ENCODE measurements at places on chromosomes 1 and 21.

- H3K27me3 ChIP-seq: no peaks in the 10 kb centered on the region
- no peak for DNase-seq
- H3K36me3 ChIP-seq: no peaks in the 10 kb centered on the region
- H3K4me1 ChIP-seq: peaks cover 37% of the 10 kb centered on the region
- H3K4me3 ChIP-seq: peak overlapping the region; percentile 46
These were observed 46.5 kb downstream of the RAP1GAP start for GRCh38 chr1:21622466-21623315.

- peaks cover 9% of the 10 kb centered on the region for H3K4me1 ChIP-seq
- H3K27me3 ChIP-seq: no peaks in the 10 kb centered on the region
- H3K36me3 ChIP-seq: no peaks in the 10 kb centered on the region
- peak; percentile 33 for DNase-seq
- H3K27ac ChIP-seq: no peak overlapping the region
These were observed 9.5 kb downstream of the BMP8A start for GRCh38 chr1:39500862-39501389.

DNA sequence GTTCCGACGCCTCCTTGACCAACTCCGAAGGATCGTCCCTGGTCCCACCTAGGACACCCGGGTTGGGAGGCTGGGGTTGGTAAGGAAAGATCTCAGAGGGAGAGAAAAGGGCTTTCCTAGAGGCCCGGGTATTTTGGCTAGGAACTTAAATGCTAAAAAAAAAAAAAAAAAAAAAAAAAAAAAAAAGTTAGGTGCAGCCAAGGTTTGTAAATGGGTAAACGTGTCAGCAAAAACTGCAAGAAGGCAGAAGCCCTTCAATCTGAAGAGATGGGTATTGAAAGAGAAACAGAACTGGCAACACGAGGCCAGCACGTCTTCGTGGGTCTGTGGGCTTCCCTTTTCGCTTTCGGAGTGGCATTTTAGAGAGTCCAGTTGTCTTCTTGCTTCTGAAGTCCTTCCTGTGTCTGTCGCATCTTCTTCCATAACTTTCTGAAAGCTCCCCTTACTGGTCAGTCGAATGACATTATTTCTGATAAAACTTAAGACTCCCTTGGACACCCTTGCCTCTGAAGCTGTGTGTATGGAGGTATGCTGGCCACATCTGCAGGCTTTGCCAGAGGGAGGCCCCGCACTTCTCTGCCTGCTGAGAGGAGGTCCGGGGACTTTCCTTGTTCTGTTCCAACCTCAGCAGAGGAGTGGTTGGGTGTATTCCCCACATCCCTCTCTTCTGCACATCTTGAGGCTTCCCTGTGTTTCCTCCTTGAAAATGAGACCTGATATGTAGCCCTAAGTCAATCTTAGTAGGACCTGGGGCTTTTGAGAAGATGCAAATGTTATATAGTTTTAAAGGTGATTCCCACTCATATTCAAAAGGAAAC lies 745 bp downstream of the RCSD1 start:
- DNase-seq: no peak
- H3K4me1 ChIP-seq: no peaks in the 10 kb centered on the region
- H3K27me3 ChIP-seq: peaks cover 39% of the 10 kb centered on the region
- no peaks in the 10 kb centered on the region for H3K36me3 ChIP-seq

- DNase-seq: no peak
- H3K4me3 ChIP-seq: no peak overlapping the region
- no peaks in the 10 kb centered on the region for H3K36me3 ChIP-seq
- no peak overlapping the region for H3K27ac ChIP-seq
- H3K27me3 ChIP-seq: no peaks in the 10 kb centered on the region
These were observed 64.9 kb downstream of the FHAD1 start for GRCh38 chr1:15311880-15312279.

DNA sequence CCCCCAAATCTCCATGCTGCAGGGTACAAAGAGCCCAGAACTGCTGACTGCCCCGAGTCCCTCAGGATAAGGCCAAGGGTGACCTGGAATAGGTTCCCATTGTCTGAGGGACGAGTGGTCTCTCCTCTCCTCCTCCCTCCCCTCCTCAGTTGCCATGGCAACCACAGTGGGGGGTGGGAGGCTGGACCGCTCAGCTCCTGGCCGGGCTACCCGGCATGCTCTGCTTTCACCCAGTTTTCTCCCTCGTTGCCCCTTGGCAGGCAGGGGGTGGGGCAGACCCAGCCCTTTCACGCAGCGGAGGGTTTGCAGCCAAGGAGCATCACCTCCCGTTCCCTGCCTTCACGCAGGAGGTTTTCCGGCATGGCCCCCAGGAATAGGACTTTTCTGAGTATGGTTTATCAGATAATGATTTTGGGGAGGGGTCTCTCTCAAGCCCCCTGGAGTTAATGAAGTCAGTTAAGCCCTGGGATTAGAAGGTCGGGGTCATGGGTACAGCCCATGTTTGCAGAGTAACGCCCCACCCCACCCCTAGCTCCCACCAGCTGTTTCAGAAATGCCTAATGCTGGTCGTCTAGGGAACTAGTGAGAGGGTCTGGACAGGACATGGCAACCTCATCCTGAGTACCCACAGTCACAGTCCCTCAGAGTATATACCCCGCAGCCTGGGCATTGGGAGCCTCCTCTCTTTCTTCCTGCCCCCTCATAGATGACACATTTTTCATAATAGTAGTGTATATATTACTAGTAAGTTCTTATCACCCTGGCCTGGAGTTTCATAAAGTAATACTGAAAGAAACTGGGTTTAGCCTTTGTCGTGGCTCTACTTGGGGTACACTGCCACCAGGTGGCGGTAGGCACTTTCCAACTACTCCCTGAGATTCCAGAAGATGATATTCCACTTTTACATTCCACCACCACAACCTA lies 20.7 kb downstream of the C1QB start:
- no peak overlapping the region for H3K27ac ChIP-seq
- H3K36me3 ChIP-seq: no peaks in the 10 kb centered on the region
- no peaks in the 10 kb centered on the region for H3K4me1 ChIP-seq
- DNase-seq: no peak

DNA sequence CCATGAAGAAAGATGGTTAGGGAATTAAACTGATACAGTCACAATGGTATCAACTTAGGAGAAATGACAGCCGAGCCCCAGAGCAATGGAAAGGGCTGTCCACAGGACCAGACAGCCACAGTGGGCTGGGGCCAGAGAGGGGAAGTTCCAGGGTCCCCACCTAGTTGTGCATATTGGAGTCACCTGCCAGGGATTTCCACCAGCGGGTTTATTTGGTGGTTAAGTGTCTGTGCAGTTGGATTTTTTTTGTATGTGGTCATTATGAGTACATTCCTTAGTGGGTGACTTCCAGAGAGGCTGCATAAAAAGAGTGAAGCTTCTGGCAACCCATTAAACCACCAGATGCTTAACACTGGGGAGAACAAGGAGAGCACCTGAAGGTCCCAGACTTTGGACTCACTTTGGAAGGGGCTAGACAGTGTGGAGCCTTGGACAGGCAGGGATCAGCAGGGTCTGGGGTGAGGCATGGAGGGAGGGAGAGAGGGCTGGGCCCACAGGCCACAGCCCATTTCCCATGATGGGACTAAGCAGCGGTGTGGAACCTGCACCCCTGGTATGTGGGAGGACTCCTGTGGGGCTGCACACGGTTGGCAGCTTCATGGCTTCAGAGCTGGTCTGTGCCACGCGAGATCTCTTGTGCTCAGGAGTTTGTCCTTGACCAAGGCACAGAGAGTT lies 7.8 kb upstream of the PTTG1IP start:
- H3K27ac ChIP-seq: peak overlapping the region; percentile 89
- no peaks in the 10 kb centered on the region for H3K36me3 ChIP-seq
- H3K4me1 ChIP-seq: peaks cover 52% of the 10 kb centered on the region
- no peaks in the 10 kb centered on the region for H3K27me3 ChIP-seq
- DNase-seq: no peak

- H3K27me3 ChIP-seq: no peaks in the 10 kb centered on the region
- H3K4me3 ChIP-seq: peak overlapping the region; percentile 89
- H3K36me3 ChIP-seq: no peaks in the 10 kb centered on the region
- peak overlapping the region; percentile 50 for H3K27ac ChIP-seq
- DNase-seq: no peak
These were observed 1.4 kb downstream of the PPP2R5A start for GRCh38 chr1:212286556-212287131.

DNA sequence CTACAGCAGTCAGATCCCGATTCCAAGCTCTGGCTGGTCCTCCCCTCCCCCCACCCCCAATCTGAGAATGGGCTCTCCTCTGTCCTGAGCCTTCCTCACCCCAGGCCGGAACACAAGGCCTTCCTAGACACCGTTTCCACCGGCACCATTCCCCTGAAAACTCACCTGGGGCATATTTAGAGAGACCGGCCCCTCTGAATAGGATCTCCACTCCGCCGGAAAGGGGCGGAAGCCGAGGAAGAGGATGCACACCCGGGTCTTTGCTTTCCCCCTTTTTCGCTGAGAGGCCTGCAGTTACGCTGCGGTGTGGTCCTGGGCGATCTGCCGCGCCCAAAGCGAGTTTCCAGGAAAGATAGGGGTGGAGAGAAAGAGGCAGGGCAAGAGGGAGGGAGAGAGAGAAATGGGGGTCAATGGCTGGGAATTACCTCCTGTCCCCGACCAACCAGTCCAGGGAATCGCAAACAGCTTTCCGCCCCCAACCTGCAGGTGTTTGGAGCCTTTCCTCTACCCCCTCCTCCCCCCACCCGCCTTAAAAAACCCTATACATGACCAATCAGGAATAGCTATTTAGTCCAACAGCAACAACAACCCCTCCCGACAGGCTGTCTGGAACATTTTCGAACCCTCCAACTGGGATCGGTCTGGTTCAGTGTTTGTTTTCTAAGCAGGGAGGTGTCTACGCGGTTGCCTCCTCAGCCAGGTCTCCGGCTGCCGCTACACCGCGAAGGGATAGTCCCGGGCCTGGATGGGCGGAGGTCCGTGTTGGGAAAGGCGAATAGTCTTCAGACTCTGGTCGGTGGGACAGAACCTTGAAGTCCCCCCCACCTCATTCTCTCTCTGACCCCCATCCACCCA lies 2.8 kb downstream of the TAL1 start:
- H3K27me3 ChIP-seq: peaks cover 52% of the 10 kb centered on the region
- no peak overlapping the region for H3K27ac ChIP-seq
- H3K36me3 ChIP-seq: no peaks in the 10 kb centered on the region
- no peak overlapping the region for H3K4me3 ChIP-seq

DNA sequence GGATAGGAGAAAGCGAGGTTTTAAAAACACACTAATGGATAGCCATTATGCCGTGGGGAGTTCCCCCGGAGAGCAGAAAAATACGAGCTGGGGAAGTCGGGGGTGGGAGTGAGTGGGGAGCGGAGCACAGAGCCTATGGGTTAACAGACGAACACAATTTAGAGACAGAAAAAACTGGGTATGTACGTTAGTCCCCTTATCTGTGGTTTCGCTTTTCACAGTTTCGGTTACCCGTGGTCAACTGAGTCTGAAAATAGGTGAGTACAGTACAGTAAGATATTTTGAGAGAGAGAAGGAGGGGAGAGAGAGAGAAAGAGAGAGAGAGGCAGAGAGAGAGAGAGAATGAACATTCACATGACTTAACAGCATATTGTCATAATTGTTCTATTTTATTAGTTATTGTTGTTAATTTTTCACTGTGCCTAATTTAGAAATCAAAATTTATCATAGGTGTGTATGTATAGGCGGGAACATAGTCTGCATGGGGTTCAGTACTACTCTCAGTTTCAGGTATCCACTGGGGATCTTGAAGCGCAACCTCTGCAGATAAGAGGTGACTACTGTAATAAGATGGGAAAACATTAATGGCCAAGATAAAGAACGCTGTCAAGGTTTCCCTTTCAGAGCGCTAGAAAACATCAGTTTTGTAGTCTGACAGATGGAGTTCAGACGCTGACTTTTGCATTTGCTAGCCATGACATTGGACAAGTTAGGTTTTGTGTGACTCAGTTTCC lies 125.6 kb upstream of the LMO4 start:
- H3K4me1 ChIP-seq: peaks cover 50% of the 10 kb centered on the region
- H3K36me3 ChIP-seq: no peaks in the 10 kb centered on the region
- no peak for DNase-seq
- H3K4me3 ChIP-seq: no peak overlapping the region
- H3K27me3 ChIP-seq: no peaks in the 10 kb centered on the region

GRCh38 chr1:201792534-201793305 lies 36.2 kb upstream of the IPO9 start:
- no peaks in the 10 kb centered on the region for H3K27me3 ChIP-seq
- no peaks in the 10 kb centered on the region for H3K4me1 ChIP-seq
- peak; percentile 73 for DNase-seq
- H3K27ac ChIP-seq: no peak overlapping the region
